ENCODE measurements at places on chromosomes 7 and 10.

DNA sequence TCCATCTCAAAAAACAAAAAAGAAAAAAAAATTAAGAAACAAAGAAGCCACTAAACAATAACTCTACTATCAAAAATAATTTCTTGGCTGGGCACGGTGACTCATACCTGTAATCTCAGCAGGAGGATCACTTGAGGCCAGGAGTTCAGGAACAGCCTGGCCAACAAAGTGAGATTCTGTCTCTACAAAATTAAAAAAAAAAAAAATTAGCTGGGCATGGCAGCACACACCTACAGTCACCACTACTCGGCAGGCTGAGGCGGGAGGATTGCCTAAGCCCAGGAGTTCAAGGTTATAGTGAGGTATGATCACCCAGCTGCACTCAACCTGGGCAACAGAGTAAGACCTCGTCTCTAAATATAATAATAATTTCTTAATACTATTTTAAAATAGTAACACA, 69.0 kb downstream of the PARD3 start:
- DNase-seq: no peak

GRCh38 chr7:112500619-112501018, 19.8 kb downstream of the LSMEM1 start:
- DNase-seq: no peak

DNA sequence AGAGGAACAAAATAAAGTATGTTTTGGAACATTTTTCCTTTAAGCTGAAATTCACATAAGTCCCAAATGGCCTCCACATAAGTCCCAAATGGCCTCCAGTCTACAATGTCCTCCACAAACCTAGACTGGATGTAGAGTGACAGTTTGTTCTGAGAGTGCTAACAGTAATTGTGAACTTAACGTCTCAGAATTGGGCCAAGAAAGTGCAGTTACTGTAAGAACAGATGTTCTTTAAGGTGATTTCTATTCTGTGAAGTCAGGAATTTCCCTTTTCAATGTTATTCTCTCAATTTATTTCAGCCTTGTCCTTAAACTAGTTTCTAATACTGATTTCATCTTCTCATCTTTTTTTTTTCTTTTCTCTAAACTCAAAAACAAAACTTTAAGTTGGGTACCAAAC, 188.7 kb upstream of the SEMA3E start:
- no peak for DNase-seq

- peak; percentile 85 for DNase-seq
Observed at GRCh38 chr7:145978769-145979168, 137.8 kb upstream of the CNTNAP2 start.

DNA sequence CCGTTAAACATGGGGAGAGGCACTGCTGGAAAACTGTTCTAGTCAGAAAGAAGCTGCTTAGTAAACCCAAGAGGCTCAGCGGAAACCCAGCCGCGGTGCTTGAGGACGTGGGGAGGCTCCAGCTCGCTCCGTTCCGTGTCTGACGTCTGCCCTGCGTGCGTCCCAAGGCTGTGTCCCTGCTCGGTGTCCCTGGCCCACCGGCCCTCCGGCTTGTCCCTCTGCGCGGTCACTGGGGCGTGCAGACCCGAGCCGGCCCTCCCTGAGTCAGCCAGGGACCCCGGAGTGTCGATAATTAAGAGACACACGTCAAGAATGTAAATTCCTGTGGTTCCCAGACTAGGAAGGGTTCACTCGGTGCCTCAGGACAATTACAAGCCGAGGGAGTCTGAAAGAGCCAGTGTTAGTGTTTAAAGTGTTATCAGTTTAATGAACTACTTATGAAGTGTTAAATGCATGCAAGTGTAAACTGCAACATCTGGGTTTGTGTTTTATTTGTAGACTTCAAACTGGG, 98.9 kb downstream of the WDR11 start:
- DNase-seq: no peak

DNA sequence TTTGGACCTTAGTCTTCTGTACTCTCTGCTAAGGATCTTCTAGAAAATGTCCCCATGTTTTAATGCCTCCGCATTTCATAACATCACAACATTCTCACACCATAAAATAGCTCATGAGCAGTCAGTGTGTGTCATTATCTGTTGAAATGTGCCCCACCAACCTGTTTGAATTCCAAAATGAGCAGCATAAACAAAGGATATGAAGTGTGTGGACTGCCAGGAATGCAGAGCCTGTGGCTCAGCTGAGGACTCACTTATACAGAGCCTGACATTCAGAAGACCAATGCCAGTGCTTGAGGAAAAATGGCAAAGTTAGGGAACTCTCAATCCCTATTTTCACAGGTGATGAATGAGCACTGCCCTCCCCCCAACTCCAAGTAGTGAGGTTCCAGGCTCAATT, 621.4 kb downstream of the POM121L12 start:
- DNase-seq: no peak

DNA sequence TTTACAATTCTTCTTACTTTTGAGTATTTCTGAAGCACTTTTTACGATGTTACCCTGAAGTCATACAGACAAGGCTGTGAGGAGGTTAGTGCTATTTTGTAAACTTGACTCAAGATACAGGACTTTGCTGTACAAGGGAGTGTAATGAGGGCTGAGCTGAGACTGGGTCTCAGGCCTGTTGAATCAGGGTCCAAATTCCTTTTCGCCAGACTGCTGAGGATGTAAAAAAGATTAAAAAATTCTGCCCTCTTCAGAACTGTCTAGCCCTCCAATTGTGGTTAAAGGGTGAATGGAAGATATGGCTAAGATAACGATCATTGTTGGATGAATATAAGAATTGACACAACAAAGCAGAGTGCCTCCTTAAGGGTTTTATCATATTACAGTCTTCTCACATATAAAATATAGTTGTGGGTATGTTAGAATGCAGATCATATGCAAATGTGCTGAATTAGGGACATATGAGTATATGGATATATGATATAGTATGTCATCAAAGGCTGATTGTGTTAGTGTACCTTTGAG, 165.4 kb downstream of the SUGCT start:
- no peak for DNase-seq

GRCh38 chr10:21068026-21068656, 171.0 kb upstream of the NEBL start:
- no peak for DNase-seq

GRCh38 chr10:61987537-61987936, 86.0 kb downstream of the ARID5B start:
- no peak for DNase-seq

- no peak for DNase-seq
Observed at GRCh38 chr10:69475433-69475830, 24.2 kb downstream of the TSPAN15 start.

- no peak for DNase-seq
Observed at GRCh38 chr7:135964274-135964673, 12.9 kb downstream of the MTPN start.

- DNase-seq: no peak
Observed at GRCh38 chr10:62587011-62587410, 212.8 kb downstream of the ZNF365 start.

DNA sequence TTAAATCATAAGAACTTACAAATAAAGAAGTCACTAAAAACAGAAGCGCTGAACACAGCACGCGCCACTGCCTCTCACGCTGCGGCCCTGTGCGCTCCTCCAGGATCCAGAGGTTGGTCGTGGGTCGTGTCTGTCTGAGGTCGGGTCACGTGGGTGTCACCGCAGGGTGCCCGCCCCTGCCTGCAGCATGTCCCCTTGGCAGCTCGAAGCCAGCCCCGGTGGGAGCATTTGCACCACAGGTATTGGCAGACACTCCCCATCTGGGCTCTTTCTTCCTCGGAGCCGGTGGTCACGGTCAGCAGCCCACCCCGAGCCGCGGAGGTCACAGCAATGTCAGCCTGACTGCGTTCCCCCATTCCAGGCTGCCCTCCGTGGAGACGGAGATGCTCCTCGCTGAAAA, 88.6 kb downstream of the PDGFA start:
- DNase-seq: no peak

DNA sequence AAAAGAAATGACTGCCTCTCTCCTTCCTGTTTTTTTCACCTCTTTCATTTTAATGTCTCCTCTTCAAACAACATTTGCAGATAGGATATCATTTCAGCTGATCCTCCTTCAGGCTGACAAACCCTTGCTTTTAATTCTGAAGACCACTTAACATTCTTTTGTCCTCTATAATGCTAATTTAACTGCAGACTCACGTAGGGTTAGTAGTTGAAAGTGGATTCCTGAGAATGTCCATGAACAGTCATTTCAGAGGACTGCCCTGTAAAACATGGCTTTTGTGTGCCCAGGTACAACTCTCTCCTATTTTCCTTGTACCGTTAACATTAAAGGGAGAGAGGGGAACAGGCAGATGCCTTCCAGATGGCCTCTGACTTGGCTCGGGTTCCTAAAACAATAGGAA, 524.4 kb downstream of the SDK1 start:
- peak; percentile 71 for DNase-seq

GRCh38 chr10:78250313-78251015, 216.8 kb downstream of the RPS24 start:
- DNase-seq: no peak

DNA sequence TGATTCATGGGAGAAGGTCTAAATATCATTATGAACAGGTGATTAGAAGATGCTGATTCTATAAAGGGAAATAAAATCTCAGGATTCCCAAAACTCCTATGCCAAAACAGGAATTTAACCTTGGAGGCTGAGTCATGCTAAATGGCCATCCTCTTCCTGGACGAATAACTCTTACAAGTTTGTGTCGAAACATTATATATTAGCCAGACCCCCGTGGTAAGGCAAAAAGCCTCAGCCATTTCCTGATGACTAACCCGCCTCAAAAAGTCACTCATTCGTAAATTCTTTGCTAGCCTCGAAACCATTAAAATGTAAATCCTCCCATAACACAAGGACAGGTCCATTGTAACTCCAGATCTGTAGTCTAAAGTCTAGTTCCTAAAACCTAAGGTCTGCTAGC, 32.0 kb downstream of the CUL2 start:
- DNase-seq: no peak
